ENCODE measurements at places on chromosomes 2 and 18. TPM values are rescaled to one million over a fixed set of nuclear protein-coding genes. Genes with fewer than 3 reads are reported as not detected.

The SNTG2 gene
- 0.31 TPM for polyA plus RNA-seq

The LRATD1 gene
- polyA plus RNA-seq, result 16.3 TPM

The HTR2B gene
- 0.26 TPM for polyA plus RNA-seq

The UGT1A10 gene
- polyA plus RNA-seq, result not detected

GRCh38 chr2:121039679-121040078 lies 245.3 kb downstream of the TFCP2L1 start:
- DNase-seq, result no peak

- DNase-seq, result no peak
Observed at GRCh38 chr2:68404893-68405799, 40.1 kb downstream of the PLEK start.
